ENCODE measurements at places on chromosomes 12 and 14.

GRCh38 chr12:90543374-90543773 is 411.6 kb downstream of the CCER1 start:
- no peak for ATAC-seq

DNA sequence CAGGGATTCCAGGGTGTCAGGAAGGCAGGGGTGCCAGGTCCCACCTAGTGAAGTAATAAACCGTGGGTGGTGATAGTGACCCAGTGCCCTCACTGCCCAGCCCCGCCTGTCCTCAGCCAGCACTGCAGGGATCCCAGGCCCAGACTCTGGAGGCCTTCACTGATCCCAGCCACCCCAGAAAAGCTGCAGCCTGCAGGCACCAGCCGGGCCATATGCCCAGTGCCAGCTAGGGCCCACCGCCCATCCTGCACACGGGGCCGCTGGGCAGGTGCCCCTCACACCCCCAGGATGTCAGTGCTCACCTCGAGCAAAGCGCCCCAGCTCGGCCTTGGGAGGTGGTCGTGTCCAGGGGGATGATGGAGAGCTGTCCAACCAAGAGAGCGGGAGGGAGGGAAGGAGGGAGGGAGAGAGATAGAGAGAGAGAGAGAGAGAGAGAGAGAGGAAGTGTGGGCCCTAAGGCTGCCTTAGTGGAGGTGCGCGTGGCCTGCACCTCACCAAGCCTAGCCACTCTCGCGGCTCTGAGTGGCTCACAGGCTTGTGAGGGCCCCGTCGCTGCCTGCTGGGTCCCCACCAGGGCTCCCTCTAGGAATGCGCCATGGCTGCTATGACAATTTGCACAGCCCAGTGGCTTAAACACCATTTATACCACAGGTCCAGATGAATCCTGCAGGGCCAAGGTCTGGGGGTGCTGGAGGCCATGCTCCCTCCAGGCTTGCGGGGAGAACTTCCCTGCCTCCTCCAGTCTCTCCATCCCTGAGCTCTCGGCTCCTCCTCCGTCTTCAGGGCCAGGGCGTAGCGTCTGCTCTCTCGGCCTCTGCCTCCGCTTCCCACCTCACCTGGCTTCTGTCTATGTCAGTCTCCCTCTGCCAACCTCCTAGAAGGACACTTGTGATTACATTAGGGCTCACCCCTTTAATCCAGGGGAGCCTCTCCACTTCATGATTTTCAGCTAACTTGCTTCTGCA is 401.0 kb downstream of the TMEM121 start:
- ATAC-seq, result peak; percentile 6

GRCh38 chr14:99681832-99682148 is 2.3 kb upstream of the CYP46A1 start:
- no peak for ATAC-seq

- no peak for ATAC-seq
Observed at GRCh38 chr12:2475984-2476383, 318.8 kb upstream of the FKBP4 start.

- ATAC-seq, result peak; percentile 32
Observed at GRCh38 chr12:47837190-47838171, 17.8 kb upstream of the HDAC7 start.

- no peak for ATAC-seq
Observed at GRCh38 chr12:26823390-26823789, 9.6 kb downstream of the ITPR2 start.

DNA sequence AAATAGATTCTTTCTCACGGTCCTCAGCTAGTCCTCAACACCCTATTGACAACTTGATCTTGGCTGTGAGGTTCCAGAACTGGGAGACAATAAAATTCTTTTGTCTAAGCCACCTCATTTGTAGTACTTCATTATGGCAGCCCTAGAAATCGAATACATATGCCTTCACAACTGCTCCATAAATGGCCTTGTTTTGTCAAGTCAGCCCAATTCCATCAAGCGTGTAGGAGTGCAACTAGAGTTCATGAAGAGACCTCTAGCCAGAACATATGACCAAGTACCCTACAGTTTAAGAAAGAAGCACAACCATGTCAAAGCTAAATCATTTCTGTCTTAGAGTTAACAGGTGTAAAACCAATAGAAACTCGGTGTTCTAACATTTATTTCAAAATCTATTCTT is 45.0 kb upstream of the PLEKHA5 start:
- no peak for ATAC-seq

GRCh38 chr12:18939051-18939450 is 190.5 kb upstream of the PLEKHA5 start:
- ATAC-seq, result no peak

DNA sequence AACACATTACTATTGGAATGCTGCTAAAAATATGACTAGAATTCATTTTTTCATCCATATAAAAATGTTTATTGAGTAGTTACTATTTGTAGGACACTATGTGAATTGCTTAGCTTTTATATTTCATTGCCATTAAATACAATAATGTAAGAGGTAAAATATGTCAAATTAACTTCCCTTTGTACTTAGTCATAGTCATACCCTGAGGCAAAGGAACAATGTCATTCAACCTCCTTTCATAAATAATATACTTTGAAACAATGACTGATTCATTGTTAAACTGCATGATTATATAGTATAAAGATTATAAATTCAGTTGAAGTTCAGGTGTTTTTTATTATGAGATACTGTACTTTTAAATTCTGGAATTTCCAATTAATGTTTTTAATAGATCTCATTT is 105.2 kb downstream of the GARIN6 start:
- no peak for ATAC-seq

- no peak for ATAC-seq
Observed at GRCh38 chr12:43370263-43370662, 181.7 kb downstream of the ADAMTS20 start.

GRCh38 chr12:117484901-117485300 is 123.5 kb upstream of the NOS1 start:
- ATAC-seq, result no peak

GRCh38 chr12:92899386-92900001 is 29.6 kb downstream of the EEA1 start:
- no peak for ATAC-seq

DNA sequence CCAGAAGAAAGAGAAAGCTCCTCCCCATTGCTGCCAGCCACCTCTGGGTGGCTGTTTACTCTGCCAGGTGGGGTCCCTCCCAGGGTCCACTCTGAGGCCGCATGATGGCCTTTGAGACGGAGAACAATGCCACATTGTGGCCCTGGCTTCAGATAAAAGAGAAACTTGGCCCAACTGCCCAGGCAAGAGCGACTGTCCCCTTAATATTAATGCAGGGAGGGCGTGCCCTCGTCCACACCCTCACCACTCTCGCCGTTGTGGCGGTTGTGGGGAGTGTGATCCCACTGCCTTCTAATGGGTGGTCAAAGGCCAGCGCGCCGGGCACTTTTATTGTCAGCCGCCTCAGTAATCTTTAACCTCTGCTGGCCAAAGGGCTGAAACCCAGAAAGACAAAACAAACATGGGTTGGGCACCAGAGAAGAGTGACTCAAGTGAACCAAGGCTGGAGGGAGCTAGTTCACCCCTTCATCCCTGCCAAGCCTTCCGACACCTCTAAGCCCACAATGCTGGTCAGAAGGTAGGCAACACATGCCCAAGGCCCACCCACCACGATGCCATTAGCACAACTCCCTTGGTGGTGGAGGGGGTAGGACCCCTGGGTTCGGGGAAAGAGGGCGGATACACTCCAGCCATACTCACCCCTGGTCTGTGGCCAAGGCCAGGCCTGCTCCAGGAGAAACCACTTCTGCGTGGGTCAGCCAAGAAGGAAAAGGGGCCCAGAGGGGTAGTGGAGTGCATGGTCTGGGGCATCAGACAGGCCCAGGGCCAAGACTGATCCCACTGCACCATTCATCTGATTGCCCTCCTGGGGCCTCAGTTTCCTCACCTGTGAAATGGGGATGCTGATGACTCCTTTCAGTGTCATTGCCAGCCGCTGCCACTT is 44.5 kb upstream of the BCL11B start:
- ATAC-seq, result no peak

GRCh38 chr12:75479963-75480461 is 543 bp upstream of the GLIPR1 start:
- ATAC-seq, result peak; percentile 22

GRCh38 chr12:69719336-69720316 is 19.0 kb upstream of the RAB3IP start:
- no peak for ATAC-seq

GRCh38 chr12:123033392-123034021 is 53.0 kb downstream of the ARL6IP4 start:
- ATAC-seq, result no peak

DNA sequence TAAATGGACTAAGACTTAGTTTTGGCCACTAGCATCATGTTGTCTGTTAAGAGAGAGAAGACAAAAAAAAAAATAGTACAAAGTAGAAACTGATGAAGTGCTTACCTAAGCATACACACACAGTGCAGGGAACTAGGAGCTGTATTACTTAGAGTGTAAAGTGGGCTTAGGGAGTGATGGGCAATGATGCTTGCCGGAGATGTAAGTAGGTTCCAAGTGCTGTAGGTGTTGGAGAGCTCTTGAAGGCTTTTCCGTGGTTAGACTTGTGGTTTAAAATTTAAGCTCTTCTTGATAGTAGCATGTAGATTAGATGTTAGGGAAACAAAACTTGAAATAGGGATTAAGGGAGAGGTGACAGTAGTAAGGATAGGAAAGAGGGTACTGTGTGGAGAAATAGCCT is 34.7 kb downstream of the MIA2 start:
- no peak for ATAC-seq

DNA sequence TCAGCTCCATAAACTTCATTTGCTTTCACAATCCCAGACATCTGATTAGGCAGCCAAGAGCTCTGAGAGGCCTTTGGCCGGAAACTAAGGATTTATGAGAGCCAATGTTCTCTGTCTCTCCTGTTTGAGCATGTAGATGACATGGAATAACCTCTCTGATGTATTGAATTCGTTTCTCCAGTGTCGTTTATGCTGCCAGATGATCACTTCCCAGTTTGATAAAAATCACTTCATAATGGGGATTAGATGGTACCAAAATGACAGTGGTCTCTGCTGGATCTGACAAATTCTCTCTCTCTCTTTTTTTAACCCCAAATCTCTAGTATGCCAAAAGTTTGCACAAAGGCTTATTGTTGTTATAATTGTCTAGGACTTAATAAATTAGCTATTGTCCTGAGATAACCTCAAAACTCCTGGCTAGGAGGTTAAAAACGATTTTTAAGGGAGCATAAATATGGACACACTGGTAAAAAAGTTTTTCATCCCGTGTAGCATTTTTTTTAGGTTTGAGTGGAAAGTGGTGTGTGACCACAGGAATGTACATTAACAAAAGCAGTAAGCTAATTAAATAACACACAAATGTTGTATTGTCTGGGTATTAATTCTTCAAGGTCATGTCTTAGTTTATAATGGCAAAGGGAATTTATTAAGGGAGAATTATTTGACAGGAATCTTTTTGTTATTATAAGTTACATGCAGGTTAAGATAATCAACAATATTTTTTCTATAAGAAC is 82.6 kb upstream of the USP44 start:
- no peak for ATAC-seq

GRCh38 chr12:127297327-127297726 is 969.6 kb upstream of the TMEM132C start:
- no peak for ATAC-seq

- ATAC-seq, result no peak
Observed at GRCh38 chr12:54460317-54460923, 13.0 kb downstream of the GTSF1 start.

GRCh38 chr14:104299993-104300761 is 161.8 kb downstream of the KIF26A start:
- no peak for ATAC-seq

GRCh38 chr12:26148291-26148690 is 23.5 kb upstream of the BHLHE41 start:
- no peak for ATAC-seq

- no peak for ATAC-seq
Observed at GRCh38 chr14:105601360-105602242, 75.2 kb downstream of the TMEM121 start.

- ATAC-seq, result peak; percentile 89
Observed at GRCh38 chr14:75069121-75069810, at the start of gene ZC2HC1C. Gene ZC2HC1C, plus strand, starts transcription at chr14:75069641. Its CDS starts 933 bp downstream, at chr14:75070574.

DNA sequence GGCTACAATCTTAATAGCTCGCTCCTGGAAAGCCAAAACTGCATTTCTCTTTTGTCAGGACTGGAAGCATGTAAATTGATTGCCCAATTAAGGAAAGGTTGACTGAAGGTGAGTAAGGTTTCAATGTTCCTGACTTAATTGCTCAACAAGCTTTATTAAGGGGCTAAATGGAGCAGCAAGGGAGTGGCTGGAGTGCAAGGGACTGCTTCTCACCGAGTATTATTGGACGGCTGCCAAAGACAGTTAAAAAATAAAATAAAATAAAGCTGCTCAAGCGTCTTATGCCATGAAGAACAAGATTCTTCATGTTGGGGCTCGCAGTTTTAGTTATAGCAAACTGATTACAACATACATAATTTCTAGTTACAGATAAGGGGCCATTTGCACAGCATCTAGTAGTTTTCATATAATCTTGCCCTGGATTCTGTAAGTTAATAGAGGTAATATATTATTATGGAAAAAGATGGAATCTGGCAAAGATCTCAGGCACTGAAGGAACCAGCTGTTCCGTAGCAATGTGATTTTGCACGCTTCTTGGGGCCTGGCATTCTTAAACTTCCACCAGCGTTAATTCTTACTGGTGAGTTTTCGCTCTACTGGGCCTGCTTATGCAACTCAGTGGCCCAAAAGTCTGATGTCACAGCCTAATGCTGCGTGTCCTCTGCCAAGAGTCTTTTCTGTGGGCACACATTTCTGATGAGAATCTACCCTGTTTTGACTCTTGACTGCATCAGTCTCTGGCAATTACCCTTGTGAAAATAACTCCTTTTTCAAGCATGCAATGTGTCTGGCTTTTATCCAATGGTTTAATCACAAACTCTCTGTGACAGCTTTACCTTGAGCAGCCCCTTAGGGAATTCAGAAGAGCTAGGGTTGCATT is 108.5 kb downstream of the SLC38A1 start:
- ATAC-seq, result no peak

GRCh38 chr12:105672121-105672975 is 341.9 kb downstream of the C12orf75 start:
- ATAC-seq, result no peak

DNA sequence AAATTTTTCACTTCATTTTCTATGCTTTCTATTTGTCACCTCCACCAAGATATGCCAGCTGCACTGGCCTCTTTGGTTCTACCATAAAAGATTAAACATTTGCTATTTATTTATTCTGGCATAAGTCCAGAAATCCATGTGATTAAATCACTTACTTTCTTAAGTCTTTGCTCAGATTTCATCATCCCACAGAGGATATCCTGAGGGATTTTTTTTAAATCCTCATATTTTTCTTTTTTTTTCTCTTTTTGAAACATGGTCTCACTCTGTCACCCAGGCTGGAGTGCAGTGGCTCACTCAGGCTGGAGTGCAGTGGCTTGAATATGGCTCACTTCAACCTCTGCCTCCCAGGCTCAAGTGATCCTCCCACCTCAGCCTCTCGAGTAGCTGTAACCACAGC is 645.4 kb upstream of the ATXN7L3B start:
- no peak for ATAC-seq

GRCh38 chr14:59161561-59162175 is 26.8 kb upstream of the DAAM1 start:
- peak; percentile 55 for ATAC-seq

- ATAC-seq, result no peak
Observed at GRCh38 chr14:85487215-85487614, 42.7 kb upstream of the FLRT2 start.
